ENCODE measurements at places on chromosomes 12 and 14. TPM values are rescaled to one million over a fixed set of nuclear protein-coding genes. Genes with fewer than 3 reads are reported as not detected.

- no peak for DNase-seq
These were observed 56.2 kb downstream of the FNTB start for GRCh38 chr14:65042731-65043372.

The ZFHX2 gene
- under 0.01 TPM for total RNA-seq

DNA sequence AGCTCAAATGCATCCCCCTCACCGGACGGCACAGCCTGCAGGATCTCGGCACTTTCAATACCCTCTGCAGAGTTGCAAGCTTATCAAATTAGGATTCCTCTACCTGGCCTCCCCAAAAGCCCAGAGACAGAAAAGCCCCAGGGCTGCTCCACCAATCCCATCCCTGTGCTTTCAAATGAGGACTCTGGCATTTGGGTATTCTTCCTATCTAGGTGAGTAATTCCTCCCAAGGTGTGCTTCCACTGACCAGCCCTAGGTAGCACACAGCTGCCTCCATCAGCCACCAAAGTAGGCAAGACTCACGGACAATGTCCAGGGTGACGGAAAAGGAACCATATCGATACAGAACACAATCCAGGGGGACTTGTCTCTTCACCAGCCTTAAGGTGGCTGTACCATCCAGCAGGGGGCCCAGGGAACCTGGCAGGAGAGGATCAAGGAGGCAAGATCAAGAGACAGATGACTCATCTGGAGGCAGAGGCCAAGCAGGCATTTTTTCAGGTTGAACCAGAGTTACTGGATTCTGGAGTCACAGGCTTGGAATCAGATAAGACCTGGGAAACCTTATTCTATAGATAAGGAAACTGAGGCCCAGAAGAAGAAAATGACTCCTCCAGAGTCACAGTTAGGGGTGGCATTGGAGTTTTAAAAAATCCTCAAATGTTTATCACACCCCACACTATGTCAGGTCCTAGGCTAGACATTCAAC is 9.9 kb downstream of the PMEL start:
- DNase-seq = no peak

DNA sequence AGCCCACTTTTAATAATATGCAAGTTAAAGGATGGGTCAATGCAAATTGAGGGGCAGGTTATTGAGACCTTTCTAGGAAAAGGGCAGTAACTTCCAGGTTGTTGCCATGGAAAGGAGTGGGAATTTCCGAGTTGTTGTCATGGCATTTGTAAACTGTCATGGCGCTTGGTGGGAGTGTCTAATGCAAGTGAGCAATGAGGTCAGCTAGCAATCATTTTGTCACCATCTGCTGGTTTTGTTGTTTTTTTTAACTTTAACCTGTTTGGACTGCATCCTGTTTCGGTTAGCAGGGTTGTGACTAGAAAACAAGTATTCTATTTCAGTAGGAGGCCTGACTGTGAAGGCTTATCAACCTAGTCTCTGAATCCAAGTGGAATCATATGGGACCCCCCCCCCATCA is 85.8 kb upstream of the TSPAN11 start:
- peak; percentile 11 for DNase-seq
